ENCODE measurements at places on chromosomes 4 and X. TPM values are rescaled to one million over a fixed set of nuclear protein-coding genes. Genes with fewer than 3 reads are reported as not detected.

ANXA10 gene
- total RNA-seq, result 0.63 TPM

CC2D2A gene
- total RNA-seq, result 25.0 TPM

VSIG4 gene
- 377 TPM for total RNA-seq

FGFR3 gene
- total RNA-seq, result 10.8 TPM

CT45A10 gene
- total RNA-seq, result not detected

GLA gene
- total RNA-seq, result 57.7 TPM

Data from left lung (tissue), 14 donors.